ENCODE measurements at places on chromosomes 7 and 10. TPM values are rescaled to one million over a fixed set of nuclear protein-coding genes. Genes with fewer than 3 reads are reported as not detected.

KIAA1549 gene
- total RNA-seq, result 0.95 TPM

ADAM12 gene
- total RNA-seq, result 3.3 TPM

SEMA3E gene
- 0.18 TPM for total RNA-seq

UNCX gene
- total RNA-seq, result not detected

BLNK gene
- not detected for total RNA-seq

NOD1 gene
- 6.2 TPM for total RNA-seq

FAM237B gene
- not detected for total RNA-seq

SPDYE2B gene
- not detected for total RNA-seq

DNA sequence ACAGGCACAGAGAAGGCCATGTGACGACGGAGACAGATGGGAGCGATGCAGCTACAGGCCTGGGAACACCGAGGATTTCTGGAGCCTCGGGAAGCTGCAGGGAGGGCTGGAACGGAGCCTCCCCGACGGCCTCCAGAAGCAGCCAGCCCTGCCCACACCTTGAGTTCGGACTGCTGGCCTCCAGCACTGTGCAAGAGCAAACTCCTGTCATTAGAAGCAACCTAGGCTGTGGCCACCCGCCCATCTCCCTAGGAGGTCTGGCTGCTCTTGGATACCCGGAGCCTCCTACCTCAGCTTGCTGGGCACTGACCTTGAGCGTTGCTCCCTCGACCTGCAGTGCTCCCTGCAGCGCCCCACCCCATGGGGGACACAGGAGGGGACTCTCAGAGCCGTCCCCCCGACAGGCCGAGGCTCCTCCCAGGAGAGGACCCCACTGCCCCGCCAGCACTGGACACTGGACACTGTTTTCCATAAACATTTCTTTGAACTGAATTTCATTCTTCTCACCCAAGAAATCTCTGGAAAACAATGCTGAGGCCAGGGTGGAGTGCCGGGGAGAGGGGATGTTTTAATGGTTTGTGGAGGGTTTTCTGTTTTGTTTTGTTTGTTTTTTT, 22.5 kb upstream of the TNRC18 start:
- peak; percentile 28 for DNase-seq

DNA sequence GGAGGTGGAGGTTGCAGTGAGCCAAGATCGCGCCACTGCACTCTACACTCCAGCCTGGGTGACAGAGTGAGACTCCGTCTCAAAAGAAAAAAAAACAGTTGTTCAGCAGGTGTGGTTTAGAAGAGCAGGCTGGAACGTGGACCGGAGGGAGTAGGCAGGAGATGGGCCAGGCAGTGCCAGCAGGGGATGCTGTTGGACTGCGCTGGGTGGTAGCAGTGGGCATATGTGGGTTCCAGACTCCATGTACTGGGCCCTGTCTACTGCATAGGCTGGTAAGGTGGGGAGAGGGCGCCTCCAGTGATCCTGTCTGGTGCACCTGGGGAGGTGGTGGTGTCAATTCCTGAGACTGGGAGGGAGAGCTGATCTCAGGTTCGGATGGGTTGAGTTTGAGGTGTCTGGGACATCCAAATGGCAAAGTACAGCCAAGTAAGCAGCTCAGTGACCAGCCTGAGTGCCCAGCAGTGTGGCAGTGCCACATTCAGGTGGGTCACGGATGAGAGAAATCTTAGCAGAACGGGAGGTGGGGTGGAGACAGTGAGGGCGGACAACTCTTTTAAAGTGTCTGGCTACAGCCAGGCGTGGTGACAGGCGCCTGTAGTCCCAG, 25.9 kb downstream of the SFXN4 start:
- peak; percentile 30 for DNase-seq

- DNase-seq, result no peak
Measured at GRCh38 chr7:13982940-13983677, 6.4 kb downstream of the ETV1 start.

DNA sequence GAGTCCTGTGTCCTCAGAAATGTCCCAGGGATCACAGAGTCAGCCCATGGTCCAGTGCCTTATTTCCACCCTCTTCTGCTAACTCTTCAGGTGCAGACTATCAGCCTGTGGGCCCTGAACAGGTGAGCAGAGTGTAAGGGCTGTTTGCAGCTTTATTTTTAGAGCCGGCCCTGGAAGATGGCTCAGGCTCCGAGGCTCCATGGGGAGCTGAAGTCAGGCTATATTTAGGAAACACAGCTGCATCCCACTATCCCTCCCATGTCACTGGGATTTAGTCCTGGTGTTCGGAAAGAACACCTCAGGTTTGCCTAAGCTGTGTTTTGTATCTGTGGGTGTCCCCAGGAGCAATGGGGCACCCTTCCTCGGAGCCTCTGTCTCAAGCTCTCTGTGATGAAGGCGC, 126.9 kb downstream of the RPS24 start:
- DNase-seq, result no peak

- no peak for DNase-seq
Measured at GRCh38 chr7:108409146-108409545, 47.1 kb downstream of the NRCAM start.

DNA sequence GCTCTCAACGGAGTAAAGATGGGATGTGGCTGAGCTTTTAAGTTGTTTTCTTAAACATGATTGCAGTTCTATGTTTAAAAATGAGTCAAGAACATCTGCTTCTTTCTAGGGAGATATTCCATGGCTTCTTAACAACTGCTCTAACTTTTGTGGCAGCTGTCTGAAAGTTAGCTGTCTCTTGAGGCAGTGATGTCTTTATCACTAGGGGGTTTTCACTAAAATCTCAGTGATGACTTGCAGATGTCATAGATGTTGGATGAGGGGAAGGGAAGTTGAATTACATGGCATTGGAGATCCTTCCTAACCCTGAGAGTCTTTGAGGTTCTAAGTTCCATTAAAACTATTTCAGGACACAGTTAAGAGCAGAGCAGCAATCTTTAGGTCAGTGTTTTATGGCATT, 43.5 kb downstream of the PRKG1 start:
- DNase-seq, result no peak

DNA sequence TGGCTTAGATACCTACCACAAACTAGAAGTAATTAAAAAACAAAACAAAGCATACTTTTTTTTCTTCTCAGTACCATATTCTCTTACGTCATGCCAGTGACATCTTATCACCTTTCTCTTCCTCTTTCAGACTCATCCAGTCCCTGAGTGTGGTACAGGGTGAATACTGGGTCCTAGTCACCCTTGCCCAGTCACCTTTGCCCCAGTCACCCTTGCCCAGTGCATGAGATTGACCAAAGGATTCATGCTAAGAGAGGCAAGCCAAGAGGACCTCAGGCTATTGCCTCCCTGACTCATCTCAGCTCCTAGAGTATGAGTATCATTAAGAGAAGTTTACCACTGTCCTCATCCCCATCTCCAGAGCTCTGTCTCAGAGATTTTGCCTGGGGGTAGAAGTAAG, 10.0 kb upstream of the TSPAN12 start:
- no peak for DNase-seq

- DNase-seq, result no peak
Measured at GRCh38 chr7:149085866-149086265, 4.7 kb downstream of the ZNF786 start.

GRCh38 chr10:80118669-80119068, 13.9 kb upstream of the PLAC9 start:
- DNase-seq, result no peak

- no peak for DNase-seq
Measured at GRCh38 chr10:58399410-58399809, 14.2 kb downstream of the TFAM start.

- DNase-seq, result no peak
Measured at GRCh38 chr7:131196803-131197202, 130.9 kb upstream of the MKLN1 start.

GRCh38 chr7:38425509-38425908, 152.1 kb upstream of the TARP start:
- no peak for DNase-seq

DNA sequence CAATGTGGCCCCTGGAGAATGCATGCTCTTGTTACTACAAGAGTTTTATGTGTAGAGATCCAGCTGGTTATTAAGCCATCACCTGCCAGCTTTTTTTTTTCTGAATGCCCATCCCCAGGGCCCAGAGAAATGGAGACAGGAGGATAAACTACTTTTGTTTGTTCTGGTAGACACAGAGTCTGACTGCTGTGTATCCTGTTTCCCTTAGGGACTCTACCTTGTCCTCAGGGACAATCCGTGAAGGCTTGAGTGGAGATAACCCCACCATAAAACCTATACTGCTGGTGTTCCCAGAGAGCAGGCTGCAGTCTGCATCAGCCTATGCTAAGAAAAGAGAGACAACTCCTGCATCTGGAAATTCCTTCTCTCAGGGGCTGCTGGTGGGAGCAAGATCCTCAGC, at the start of gene OR2A5:
Gene OR2A5, plus strand, starts transcription at position 301 of the 400 bp plus-strand sequence. CDS start 1,454 bp downstream, outside the sequence.
- no peak for DNase-seq

DNA sequence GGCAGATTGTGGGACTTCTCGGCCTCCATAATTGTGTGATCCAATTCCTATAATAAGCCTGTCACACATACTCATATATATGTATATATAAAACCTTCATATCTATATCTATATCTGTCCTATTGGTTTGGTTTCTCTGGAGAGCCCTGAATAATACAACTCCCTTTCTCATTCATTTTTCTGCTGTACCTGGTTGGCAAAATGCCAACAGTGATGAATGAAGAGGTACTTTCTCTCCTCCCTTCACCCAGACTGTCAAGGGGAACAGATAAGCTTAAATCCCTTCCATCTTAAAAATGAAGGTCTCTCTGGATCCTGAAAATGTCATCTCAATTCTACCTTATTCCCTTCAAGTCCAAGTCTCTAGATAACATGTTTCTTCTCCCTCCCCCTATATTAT, 60.3 kb upstream of the FOXP2 start:
- DNase-seq, result no peak

DNA sequence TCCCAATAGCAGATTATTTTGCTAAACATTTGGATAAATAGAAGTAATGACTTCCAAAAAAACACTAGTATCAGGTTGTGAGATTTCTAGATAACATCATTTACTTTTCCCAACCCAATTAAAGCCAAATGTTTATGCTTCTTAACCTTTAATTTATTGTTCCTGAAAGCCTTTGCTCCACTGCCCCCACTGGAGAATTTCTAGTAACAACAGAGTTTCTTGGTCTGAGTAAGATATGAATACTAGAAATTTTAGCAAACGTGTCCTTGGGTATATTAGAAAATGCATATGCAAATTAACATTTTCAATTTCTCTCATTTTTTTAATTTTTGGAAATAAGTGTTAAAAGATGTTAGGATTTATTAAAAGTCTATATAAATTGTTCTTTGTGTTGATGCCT, 958.0 kb upstream of the PHF14 start:
- no peak for DNase-seq

GRCh38 chr7:26305090-26305868, 13.6 kb downstream of the SNX10 start:
- no peak for DNase-seq

DNA sequence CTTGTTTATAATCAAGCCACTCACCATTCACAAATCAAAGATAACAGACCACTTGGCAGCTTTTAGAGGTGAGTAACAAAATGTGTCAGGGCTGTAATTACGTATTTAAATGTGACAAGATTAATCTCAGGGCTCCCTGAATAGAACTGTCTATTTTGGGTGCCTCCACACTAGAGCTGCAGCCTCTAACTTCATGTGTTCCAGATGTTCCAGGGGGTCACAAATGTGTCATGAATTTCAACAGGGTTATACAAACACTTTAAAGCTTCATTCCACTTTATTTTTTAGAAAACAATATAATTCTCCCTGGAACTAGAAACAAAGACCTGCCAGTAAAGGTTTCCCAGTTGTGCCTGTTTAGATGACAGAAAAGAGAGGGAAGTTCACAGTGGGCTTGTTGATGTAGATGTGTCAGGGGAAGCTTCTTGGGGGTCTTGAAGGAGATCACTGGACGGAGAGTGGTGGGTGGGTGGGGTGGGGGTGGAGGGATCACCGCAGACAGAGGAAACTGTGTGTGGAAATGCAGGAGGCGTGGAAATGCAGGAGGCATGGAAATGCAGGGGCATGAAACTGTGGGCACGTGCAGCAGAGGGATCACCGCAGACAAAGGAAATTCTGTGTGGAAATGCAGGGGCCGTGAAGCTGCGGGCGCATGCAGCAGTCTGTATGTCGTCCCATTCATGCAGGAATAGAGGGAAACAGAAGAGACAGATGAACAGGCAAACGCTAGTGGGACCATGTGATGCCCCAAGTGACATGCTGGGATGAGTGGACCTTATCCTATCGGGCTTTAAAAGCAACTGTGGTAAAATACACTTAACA, 42.0 kb upstream of the TRIL start:
- DNase-seq, result peak; percentile 7

GRCh38 chr7:135709508-135709907, 18.5 kb downstream of the SLC13A4 start:
- no peak for DNase-seq

GRCh38 chr10:22643775-22644174, 70.6 kb downstream of the PIP4K2A start:
- DNase-seq, result no peak

GRCh38 chr7:137882261-137882668, 35.5 kb upstream of the DGKI start:
- peak; percentile 91 for DNase-seq

DNA sequence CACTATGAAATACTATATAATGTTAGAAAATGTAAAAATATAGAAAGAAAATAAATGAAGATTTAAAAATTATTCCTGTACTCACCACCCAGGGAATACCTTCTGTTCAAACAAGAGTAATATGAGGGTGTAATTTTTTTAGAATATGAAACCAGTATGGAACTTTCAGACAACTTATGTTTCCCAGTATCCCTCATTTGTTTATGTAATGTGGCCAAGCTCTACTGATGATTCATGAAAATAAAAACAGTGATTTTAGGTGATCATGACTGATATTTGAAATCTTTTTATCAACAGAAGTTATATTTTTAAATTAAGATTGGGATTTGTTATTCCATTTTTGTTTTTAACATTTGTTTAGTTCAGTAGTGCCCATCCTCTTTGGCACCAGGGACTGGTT, 18.8 kb downstream of the SLK start:
- DNase-seq, result no peak

GRCh38 chr7:27611059-27611458, 51.6 kb downstream of the HIBADH start:
- no peak for DNase-seq

GRCh38 chr7:18278316-18278715, 217.2 kb upstream of the HDAC9 start:
- DNase-seq, result no peak

DNA sequence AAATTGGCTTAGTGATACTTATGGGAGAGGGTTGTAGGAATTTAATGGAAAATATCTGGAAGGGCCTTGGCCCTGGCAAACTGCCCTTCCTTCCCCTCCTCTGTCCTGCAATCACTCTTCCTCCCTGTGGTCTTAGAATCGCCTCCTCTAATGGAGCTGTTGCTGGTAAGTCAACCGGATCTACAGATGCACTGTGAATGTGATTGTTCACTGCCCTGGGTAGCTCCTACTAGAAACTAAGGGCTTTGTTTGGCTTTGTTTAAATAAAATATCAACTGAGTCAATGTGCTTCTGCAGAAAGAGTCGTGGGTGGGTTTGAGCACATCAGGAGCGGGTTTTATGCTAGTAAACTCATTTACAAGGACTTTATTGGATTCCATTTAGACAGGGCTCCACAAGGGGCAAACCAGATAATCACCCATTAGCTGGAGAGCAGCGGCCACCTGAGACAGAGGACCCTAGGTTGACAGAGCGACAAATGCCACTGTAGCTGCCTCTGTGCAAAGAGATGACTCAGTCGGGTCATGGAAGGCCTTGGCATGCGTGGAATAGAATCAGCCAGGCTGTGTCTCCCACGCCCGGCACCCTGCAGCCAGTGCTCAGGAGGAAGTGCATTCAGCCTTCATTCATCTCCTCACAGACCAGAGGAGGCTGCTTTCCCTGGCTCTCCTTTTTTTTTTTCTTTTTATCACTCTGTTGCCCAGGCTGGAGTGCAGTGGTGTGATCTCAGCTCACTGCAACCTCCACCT, 97.9 kb downstream of the GAD2 start:
- DNase-seq, result no peak

GRCh38 chr10:30518907-30519306, 84.9 kb downstream of the MAP3K8 start:
- DNase-seq, result no peak

Measured in SJSA1 (cell line).